ENCODE measurements at places on chromosomes 4 and X.
A peak's percentile ranks its signal among the peaks of the same experiment; 100 is the strongest.

DNA sequence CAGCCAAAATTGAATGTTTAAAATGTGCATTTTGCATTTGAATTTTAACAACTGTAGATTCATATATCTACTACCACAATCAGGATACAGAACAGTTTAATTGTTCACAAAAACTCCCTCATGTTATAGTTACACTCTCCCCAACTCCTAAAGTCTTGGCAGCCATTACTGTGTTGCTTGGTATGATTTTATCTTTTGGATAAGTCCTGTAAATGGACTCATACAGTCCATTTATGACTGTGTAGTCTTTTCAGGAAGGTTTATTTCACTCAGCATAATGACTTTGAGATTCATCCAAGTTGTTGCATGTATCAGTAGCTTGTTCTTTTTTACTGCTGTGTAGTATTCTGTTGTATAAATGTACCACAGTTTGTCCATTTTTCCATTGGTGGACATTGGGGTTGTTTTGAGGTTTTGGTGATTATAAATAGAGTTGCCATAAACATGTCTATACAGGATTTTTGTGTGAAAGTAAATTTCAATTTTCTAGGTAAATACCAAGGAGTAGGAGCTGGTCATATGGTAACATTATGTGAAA is 9.9 kb downstream of the FAM193A start:
- no peak for DNase-seq

- DNase-seq = no peak
These were observed 25.9 kb upstream of the CLDN24 start for GRCh38 chr4:183348136-183348535.

DNA sequence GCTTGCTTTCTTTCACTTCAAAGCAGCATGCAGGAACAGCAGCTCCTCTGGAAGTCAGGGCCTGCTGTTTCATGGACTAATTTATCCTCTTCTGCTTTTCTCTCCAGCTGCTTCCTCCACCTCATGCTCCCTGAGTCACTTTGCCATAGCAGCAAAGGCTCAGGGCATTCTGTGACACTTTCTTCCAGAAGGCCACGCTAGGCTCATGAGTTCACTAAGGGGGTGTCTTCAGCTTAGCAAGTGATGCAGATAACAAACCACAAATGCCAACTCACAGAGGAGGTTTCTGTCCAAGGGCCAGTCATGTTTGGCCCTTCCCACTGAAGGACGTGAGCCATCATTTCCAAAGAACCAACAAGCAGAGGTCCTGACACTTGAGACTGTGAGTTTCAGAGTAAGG is 200.2 kb downstream of the ADGRA3 start:
- no peak for DNase-seq

DNA sequence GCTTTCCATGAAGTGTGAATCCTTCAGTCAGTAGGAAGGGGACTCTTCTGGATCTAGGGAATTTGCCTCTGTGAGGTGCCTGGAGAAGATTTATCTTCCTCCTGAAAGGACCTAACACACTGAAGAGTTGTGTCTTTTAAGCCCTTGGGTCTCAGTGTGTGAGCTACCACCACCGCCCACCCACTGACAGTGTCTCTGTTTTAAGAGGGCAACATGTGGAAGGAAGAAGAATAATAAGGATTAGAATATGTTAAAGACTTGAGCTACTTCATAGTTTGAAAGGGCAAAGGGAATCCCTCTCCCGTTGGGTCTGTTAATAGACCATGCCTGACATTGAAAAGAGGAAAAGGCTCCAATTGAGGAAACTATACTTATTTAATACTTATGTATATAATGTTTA is 64.3 kb upstream of the TLR2 start:
- no peak for DNase-seq

DNA sequence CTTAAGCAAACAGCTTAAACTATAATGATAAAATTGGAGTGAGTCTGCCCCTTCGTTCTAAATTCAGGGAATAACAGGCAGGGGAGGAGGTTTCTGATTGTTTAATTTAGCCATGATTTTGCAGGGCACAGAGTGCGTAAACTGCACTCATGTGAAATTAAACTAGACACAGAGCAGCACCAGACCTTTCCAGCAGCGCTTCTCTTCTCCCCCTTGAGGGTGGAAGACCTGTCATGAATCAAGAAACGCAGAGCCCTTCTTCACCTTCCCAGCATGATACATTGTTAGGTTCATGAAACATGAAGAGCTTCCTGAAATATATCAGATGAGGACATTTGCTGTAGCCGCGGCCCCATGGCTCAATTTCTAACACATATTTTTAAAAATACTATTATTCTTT is 63.1 kb downstream of the FAM114A1 start:
- no peak for DNase-seq

DNA sequence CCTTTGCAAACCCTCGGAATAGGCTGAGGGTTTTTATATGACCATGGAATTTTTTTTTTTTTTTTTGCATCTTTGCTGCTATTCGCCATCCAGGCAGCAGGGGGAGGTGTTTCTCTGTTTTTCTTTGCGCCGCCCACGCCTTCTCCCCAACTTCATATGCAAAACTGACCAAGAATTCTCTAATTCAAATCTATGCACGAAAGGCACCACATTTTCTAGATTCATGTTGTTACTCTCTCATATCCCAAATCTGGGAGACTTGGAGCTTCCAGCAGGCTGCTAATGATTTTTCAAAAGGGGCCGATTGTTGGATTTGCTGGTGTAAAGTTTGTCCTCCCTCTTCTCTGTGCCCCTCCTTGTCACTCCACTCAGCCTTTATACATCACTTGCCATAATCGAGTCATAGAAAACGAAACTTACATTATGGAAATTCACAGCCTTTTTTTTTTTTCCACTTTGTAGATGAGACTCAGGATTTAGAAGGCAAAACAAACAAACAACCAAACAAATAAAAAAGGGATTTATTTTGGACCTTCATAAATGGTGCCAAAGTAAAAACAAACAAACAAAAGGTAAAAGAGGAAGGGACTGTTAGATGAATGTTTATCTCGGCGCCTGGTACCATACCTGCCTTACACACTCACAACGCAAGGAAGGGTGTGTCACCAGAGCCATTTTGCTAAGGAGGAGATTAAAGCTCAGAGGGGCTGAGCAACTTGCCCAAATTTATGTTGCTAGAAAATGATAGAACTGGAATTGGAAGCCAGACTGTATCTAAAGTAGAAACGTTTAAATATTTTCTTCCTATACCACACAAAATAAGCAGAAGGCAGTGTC is 29.3 kb upstream of the BOD1L1 start:
- peak; percentile 54 for DNase-seq

- no peak for DNase-seq
These were observed 158.1 kb upstream of the CXorf66 start for GRCh38 chrX:140123446-140123845.

GRCh38 chr4:138875891-138876608 is 139.5 kb upstream of the NOCT start:
- DNase-seq = no peak

DNA sequence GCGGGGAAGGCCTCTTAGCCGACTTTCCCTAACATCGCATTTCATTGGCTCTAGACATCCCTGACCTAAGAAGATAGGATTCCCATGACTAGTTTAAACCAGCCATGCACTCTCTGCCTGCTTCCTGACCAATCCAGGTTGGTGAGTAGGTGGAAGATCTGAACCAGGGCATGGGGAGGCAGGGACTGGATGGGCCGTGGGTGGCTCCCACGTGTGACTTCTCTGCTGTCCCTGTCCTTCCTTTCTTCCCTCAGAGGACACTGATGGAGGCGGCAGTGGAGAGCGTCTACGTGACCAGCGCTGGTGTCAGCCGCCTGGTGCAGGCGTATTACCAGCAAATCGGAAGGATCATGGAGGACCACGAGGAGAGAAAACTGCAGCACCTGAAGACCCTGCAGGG is 90.7 kb downstream of the EVC start:
- no peak for DNase-seq

- no peak for DNase-seq
These were observed 2.7 kb downstream of the GEMIN8 start for GRCh38 chrX:14027036-14027435.

- DNase-seq = no peak
These were observed 70.4 kb downstream of the FGFBP1 start for GRCh38 chr4:15868111-15868510.

GRCh38 chr4:187124331-187124730 is 400.7 kb upstream of the FAT1 start:
- no peak for DNase-seq

GRCh38 chr4:121953860-121954259 is 2.0 kb upstream of the TRPC3 start:
- DNase-seq = no peak

DNA sequence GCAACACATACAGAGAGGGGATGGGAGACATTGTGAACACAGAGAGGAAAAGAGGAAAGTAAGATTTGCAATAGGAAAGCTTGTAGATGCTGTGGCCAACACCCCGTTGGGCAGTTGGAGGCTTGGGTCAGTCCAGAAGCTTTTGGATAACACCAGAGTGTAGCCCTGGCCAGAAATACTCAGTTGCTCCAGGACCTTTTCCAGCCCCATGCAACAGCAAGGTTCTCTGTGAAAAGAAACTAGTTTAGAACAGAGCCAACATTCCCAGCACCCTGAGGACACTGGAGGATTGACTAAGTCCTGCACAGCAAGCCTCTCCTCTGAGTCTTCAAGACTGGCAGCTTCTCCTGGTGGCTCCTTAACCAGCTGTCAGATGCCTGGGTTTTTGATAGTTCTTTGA is 27.9 kb upstream of the NAF1 start:
- DNase-seq = no peak

DNA sequence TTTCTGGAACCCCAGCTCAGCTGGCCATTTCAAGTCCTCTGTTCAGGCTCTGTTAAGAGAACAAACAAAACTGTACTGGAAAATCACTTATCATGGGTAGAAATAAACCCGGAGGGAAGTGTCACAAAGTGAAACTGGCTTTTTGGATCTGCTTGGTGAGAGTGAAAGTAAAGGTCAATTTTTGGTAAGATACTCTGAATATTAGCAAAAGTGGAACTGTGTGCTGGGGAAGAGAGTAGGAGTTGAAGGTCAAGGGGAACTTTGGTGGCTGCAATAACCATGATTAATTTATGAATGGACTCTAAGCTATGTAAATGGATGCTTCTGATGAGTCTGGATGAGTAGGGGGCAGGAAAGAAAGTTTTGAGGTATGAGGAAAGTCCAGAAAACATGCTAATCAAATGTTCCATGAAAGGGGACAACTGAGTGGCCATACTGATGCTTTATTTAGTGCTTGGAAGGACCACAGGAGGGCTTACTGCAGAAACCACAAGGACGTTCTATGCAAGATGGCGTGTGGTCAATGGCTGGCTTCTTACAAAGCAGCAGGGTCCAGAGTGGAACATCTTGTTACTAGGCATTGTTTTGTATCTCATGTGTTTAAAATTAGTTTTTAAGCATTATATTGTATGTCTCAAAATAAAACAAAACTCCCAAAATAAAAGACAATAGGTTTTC is 36.8 kb upstream of the TNIP3 start:
- no peak for DNase-seq

DNA sequence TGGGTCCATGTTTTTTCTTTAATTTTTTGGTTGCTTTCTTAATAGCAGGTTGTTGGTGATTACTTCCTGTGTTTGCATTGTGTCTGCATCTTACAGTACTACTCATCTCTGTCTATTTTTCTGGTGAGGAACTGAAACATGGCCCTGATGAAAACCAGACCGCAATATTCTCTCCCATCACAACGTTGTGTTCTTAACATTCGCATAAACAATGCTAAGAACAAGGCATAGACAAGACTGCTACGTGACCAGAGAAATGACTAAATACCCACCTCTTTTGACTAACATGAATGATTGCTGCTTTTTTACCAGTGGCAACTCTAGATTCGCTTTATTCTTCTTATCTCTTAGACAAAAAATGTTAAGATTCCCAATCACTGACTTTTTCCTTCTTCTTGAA is 179.1 kb downstream of the GC start:
- no peak for DNase-seq

DNA sequence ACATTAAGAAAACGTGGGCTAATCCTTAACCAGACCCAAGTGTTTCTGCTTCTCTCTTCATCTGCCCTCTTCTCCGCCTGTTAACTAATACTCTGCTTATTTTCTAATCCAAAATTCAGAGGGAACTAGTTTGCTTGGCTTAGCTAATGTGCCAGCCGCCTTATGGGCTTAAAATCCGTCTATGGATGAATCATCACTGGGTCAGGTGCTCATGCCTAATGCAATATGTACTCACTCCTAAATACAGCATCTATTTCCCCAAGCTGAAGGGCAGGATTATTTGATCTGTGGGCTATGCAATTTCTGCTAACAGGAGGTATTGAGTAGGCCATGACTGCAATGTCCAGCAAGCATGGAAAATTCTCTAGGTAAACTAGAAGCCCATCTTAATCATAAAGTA is 12.4 kb downstream of the DYNLT3 start:
- no peak for DNase-seq

DNA sequence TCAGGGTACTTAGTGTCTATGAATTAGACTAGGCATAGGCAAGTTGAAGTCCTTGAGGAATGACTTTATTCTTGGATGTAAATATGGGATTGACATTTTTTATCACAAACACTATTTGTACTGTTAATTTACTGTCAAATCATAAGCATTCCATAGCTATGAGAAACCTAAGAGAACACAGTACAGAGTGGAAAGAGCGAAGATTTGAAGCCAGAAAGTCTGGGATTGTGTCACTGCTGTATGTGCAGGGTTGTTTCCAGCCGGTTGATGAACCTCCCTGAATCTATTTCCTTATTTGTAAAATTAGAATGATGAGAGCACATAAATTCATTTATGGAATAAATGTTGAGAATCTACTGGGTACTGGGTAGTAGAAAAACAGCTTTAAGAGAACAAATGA is 14.4 kb upstream of the KLHL5 start:
- DNase-seq = no peak

GRCh38 chr4:187357821-187358220 is 634.2 kb upstream of the FAT1 start:
- no peak for DNase-seq

DNA sequence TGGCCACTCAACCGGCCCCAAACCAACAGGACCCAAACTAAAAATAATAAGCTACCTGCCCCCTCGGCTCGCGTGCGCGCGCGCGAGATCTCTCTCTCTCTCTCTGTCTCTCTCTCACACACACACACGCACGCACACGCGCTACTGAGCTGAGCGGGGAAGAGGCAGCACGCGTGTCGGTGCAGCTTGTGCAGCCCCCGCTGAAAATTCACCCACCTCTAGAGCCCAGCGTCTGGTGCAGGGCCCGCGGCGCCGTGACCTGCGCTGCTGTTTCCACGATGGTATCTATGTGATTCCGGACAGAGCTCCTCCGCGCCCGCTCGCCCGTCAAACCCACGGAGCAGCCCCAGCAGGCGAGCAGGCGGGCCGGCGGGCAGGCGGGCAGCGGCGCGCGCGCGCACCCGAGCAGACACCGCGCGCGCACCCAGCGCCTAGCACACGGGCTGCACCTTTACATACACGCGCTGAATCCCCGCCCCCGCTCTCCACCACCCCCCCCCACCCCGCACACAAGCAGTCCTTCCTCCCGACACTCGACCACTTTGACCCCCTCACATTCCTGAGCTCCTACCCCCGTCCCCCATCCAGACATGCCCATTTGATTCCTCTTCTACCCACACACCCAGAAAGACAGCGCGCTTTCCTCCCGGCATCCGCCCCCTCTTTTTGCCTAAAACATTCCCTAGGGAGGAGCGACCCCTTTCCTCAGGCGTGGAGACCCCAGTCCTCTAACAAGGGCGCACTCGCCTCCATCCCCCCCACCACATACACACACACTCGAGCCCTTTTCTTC is 1.0 kb downstream of the SLITRK4 start:
- no peak for DNase-seq

Measured in mucosa of gallbladder (tissue), 1 donor.